ENCODE measurements at places on chromosomes 5 and 9. TPM values are rescaled to one million over a fixed set of nuclear protein-coding genes. Genes with fewer than 3 reads are reported as not detected.
A peak's percentile ranks its signal among the peaks of the same experiment; 100 is the strongest.

DNA sequence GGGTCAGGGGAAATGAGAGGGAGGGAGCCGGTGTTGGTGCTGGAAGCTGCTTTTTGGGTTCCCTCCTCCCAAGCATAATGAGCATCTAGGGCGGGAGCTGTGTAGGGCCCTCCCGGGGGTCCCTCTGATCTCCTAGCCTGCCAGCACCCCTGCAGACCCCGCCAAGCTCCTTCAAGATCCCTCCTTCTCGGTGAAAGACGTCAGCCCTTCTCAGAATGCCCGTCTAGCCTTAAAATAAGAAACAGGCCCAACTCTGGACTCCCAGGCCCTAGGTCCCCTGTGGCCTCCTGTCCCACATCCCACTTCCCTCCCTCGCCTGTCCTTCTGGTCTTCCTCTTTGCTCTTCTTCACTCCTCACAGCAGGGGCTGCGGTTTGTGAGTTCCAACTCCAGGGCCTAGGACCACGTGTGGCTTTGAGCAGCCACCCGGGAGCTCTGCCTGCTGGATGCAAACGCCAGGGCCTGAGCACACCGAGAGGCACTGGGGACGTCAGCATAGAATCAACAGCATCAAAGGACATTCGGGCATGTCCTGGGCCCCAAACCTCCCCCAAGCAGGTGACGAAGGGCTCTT lies 8.8 kb upstream of the SCGB3A1 start:
- no peak for DNase-seq

DNA sequence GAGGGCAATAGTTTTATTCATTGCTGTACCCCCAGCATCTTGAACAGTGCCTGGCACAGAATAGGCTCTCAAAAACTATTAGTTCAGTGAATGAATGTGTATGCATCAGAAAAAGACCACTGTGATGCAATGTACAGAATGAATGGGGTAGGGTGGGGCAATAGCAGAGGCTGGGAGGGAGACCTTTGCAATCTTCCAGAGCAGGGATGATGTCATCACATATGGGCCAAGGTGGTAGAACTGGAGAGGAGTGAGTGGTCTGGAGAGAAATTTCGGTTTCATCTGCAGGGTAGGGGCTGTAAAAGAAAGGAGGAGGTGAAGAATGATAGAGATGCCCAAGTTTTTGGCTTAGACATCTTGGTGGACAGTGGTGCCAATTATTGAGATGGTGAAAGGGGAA lies 23.4 kb upstream of the ARAP3 start:
- no peak for DNase-seq

DNA sequence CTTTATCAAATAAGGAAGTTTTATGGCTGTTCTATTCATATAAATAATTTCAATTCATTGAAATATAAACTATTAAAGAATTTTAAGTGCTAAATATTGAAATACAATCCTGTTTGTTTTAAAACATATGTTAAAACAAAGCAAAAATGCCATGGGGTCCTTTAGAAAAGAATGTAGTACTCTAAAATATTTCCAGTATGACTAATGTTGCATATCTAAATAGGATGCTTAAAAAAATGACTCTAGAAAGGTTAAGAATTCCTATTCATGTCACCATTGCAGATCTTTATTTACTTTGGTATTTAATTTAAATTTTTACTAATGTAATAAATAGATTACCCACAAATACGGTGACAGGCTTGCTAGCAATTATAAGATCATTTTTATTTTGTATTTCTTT lies 132.3 kb downstream of the ZNF608 start:
- DNase-seq: peak; percentile 20

Gene PLEKHG4B
- 0.38 TPM for total RNA-seq

Gene CARTPT
- total RNA-seq: not detected

DNA sequence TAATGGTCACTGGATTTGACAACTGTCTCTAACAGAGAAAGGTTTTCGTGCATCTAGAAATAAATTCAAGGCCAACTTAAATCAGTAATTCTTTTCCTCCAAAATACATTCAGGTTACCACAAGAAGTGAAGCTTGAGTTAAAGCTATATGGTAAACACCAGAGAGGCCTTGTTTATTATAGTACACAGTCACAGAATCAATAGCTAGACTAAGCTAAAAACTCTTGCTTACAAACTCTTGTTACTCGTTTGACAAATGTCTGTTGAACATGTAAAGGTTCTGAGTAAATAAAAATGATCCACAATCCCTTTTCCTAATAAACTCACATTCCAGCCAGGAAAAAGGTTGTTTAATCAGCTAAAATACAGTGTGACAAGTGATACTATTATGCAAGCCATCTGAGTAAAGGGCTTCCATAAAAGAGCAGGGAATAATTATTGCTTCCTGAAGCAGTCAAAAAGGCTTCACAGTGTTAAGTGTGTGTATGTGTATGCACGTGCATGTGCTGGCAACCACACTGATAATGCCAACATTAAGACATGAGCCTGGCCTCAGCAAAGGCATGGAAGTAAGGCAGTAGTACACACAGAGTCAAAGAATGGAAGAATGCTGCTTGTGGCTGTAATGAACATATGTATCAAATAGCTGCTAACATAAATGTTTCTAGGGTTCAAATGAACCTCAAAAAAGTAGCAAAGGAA lies 12.8 kb downstream of the PTAR1 start:
- DNase-seq: no peak

DNA sequence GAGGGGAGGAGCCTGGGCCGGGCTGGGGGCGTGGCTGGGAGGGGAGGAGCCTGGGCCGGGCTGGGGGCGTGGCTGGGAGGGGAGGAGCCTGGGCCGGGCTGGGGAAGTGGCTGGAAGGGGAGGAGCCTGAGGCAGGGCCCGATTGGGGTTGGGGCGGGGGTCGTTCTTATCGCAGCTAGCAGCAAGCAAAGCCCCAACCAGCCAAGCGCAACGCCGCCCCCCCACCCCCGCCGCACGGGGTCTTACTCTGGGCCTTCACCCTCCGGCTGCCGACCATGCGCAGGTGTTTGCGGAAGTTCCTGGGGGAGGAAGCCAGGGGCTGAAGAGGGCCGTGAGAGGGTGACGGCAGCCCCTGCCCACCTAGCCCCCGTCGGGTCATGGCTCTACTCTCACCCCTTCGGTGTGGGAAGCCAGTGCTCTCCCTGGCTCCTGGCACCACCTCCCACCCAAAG lies 5.0 kb downstream of the NSMF start:
- DNase-seq: no peak

DNA sequence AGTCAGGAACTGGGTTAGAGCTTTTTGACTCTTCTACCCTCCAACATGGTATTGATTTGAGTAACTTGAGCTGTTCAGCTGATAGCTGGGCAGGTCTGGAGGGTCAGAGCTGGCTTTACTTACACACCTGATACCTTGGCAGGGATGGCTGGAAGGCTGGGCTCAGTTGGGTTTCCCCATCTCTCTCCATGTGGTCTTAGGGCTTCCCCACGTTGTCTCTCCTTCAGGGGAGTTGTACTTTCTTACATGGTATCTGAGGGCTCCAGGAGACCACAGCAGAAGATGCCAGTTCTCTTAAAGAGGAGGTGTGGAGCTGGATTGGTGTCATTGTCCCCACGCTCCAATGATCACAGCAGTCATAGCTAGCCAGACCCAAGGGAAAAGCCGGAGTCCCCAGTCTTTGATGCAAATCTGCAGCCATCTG lies 25.6 kb downstream of the ISOC1 start:
- no peak for DNase-seq

- DNase-seq: peak; percentile 95
These were observed 53.4 kb downstream of the TENT4A start for GRCh38 chr5:6766604-6767093.

GRCh38 chr5:30765227-30765626 lies 428.3 kb upstream of the CDH6 start:
- no peak for DNase-seq

DNA sequence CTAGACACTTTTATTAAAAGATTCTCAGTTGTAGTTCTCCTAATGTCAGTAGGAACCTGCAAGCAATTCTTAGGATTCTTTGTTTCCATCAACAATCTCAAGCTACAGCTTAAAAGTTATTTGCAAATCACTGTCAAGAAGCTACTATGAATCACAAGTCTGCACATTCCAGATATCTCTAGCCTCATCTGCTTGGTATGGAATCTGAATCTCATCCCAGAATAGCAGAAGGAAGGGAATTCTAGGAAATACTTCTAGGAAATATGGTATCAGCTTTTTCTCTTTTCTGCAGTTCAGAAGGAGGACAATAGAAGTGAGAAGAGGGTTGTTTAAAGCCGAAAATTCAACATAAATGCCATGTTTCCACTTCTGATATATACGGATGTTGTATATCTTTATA lies 792.2 kb upstream of the CDH9 start:
- DNase-seq: peak; percentile 76

Gene HTR4
- 0.26 TPM for total RNA-seq

DNA sequence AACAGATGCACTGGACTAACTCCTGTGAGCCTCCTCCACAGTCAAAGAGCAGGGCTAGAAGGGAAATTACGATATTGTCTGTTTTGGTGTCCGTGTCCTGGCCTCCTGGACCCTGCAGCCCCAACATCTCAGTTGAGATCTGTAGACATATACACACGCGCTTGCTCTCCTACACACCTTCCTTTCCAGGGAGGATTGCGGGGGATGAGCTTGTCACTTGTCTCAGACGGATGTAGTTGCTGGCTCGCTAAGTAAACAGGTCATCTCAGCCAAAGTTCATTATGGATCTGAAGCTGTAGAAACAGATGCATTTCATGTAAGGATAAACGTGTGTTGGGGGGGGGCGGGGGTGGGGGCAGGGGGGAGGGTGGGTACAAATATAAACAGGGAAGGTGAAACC lies 549.3 kb downstream of the CCDC171 start:
- DNase-seq: no peak

DNA sequence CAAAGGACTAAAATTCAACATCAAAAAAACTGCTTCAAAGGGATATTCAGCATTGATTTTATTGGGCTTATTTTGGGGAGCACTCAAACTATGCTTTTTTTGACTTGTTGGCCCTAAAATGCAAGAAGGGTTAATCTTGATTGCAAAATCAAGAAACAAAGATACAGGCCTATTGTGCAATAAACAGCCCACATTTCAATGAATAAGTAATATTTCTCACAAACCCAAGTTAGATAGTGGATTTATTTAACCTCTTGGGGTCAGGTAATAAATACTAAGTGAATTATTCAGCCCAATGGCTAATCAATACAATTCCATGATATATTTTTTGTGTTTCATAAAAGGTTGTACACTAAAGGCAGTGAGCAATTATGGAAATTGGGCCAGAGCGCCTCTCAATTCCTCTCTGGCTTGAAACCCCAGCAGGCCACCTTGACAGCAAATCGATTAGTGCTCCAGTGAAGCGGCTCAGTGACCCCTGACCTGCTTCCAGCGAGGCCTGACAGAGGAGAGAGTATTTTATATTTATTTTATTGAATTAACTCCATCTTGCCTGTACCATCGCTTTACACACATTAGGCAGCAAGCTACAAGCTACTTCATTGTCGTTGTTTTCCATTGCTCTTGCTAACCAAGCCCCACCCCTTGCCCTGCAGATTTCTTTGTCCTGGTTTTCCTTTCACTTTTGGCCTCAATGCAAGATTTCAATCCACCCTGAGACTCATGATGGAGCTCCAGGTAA lies 65.5 kb downstream of the EBF1 start:
- no peak for DNase-seq

Gene KIAA0825
- total RNA-seq: 3.1 TPM

DNA sequence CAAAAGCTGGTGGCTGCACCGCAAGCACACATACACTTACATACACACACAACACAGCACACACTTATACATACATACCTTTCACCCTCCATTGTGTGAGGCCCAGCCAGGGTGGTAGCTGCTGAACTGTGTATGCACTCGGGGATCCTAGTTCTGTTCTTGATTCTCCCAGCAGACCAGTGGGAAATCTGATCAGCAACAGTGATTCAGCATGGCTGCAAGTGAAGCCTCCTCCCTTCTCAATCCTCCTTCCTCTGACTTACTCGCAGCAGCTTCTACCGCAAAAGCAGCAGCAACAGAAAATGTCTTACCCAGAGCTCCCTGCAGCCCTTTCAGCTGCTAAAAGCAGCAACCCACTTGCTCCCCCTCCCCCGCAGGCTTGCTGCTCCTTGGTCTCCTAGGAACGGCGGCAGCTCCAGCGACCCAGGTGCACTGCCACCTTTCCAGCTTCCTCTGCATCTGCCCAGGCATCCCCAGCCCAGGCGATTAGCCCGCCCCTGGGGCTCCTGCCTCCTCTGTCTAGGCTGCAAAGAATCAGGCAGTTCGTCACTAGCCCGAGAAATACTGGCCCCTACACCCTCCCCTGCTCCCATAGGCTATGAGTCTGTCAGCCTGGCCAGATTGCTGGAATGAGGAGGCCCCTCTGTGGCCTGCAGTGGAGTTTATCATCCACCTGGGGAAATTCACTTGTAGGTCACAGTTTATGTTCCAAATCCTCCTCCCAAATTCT lies at the start of gene KLHL3:
Gene KLHL3 (minus strand): TSS at position 535 of the 730 bp plus-strand sequence. CDS start 443 bp downstream, at position 92.
- no peak for DNase-seq

Measured in LHCN-M2 (cell line).